ENCODE measurements at places on chromosomes 4 and X. TPM values are rescaled to one million over a fixed set of nuclear protein-coding genes. Genes with fewer than 3 reads are reported as not detected.
A peak's percentile ranks its signal among the peaks of the same experiment; 100 is the strongest.

The TRMT10A gene
- total RNA-seq, result 6.3 TPM

The TSPAN7 gene
- not detected for total RNA-seq

The ADAMTS3 gene
- not detected for total RNA-seq

The PASD1 gene
- total RNA-seq, result not detected

The ARX gene
- not detected for total RNA-seq

The CPLX1 gene
- total RNA-seq, result 3.7 TPM

The HS3ST1 gene
- 0.47 TPM for total RNA-seq

The SLC6A14 gene
- not detected for total RNA-seq

The FAM9B gene
- not detected for total RNA-seq

GRCh38 chr4:166308647-166309046 lies 435.6 kb downstream of the TLL1 start:
- no peaks in the 10 kb centered on the region for H3K36me3 ChIP-seq
- no peak overlapping the region for H3K27ac ChIP-seq
- no peaks in the 10 kb centered on the region for H3K27me3 ChIP-seq
- H3K4me1 ChIP-seq, result no peaks in the 10 kb centered on the region
- no peak for DNase-seq
- no peak overlapping the region for H3K4me3 ChIP-seq

DNA sequence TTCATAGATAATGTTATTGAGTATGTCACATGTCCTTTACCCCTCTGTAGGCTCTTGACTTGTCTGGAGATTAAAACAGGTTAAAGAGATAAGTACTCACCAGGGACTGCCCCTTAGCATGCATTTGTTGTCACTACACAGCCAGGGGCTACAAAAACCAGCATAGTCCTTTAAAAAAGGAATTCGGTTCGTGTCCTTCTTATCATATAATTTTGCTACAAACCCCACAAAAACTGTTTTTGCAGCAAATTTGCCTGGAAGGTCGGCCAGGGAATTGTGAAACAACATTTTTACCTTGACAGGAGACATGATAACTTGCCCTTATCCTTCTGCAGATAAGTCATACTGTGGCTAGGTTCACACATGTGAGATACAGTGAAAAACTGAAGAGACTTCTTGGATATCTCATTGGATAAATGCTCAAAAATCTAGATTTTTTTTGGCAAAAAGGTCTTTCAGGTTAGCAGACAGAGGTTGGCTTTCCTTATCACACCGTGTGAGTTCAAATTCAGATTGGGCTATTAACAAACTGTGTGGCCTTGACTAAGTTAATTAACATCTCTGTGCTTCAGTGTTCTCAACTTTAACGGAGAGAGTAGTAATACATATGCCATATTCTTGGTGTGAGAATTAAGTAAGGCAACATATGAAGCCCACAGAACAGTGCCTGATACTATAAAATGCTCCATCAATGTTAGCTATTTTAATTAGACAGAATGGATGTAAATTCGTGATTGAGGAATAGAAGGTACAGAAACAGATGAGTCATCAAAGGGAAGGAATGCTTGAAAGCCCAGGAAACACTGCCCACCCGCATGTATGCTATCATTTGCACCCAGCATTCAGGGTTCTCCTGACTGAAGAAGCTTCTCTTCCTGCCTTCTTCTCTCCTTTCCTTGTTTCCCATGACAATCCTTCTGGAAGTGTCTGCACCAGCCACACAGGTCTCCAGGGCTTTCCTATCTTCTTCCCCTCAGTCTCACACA lies 30.0 kb downstream of the FAM9C start:
- H3K4me3 ChIP-seq, result peak overlapping the region; percentile 41
- H3K36me3 ChIP-seq, result no peaks in the 10 kb centered on the region
- DNase-seq, result no peak
- no peaks in the 10 kb centered on the region for H3K27me3 ChIP-seq

- peaks cover 2% of the 10 kb centered on the region for H3K27me3 ChIP-seq
- H3K4me3 ChIP-seq, result no peak overlapping the region
- DNase-seq, result no peak
- H3K36me3 ChIP-seq, result no peaks in the 10 kb centered on the region
- no peaks in the 10 kb centered on the region for H3K4me1 ChIP-seq
Observed at GRCh38 chr4:182425302-182425701, 182.1 kb downstream of the TENM3 start.

DNA sequence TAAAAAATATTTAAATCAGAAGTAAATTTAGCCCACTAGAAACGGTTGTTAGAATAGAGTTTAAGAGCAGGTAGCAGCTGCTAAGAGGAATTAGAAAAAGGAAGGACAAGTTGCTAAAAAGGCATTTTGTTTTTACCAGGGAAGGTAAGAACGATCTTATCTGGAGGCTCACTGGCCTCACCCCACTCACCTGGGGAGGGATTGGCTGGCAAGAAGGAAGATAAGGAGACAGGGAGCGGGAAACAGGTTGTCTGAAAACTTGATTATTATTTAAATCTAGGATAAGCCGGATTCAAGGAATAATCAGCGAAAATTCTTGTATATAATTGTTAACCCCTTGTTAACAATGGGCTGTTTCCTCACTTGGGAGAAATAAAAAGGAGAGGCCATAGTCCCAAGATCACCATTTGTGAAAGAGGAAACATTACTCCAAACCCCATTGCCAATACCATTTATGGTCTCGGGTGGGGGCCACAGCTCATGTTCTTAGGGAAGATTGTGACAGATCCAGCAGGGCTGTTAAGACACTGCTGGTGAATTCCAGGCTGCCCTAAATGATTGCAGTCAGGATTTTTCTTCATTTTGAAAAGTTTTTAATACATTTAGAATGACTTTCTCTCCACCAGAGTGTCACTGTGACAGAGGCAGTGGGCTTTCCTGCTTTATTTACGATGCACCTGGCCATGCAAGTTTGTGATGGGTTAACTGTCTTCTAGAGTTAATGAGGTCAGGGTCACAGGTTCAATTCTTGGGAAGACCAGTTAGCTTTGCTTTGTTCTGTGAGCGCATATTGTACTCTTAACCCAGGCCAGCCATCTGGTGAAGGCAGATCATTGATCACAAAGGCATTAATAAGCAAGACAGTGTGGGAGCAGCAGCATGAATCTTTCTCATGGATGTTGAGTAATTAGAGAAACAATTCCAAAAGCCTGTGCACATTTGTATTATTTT lies 106.6 kb downstream of the CEP135 start:
- H3K36me3 ChIP-seq, result no peaks in the 10 kb centered on the region
- H3K4me1 ChIP-seq, result no peaks in the 10 kb centered on the region
- H3K27me3 ChIP-seq, result peaks cover 35% of the 10 kb centered on the region
- no peak overlapping the region for H3K4me3 ChIP-seq
- DNase-seq, result no peak

DNA sequence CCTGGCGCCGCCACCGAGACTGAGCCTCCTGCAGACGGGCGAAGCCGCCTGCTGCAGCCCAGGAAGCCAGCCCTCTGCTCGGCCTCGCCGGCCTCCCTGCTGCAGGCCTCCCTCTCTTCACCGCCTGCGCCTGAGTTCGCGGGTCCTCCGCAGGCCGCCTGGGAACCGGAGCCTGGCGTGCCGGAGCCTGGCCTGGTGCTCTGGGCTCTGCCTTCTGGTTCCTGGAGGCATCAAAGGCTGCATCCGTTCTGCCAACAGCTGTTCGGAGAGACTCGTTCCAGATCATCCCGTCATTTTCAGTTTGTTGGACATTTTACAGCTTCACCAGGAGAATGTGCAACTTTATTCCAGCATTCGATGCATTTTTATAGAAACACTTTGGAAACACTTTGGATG lies 178.0 kb downstream of the DCLK2 start:
- H3K36me3 ChIP-seq, result no peaks in the 10 kb centered on the region
- H3K4me1 ChIP-seq, result no peaks in the 10 kb centered on the region
- DNase-seq, result no peak
- no peak overlapping the region for H3K27ac ChIP-seq
- no peak overlapping the region for H3K4me3 ChIP-seq

DNA sequence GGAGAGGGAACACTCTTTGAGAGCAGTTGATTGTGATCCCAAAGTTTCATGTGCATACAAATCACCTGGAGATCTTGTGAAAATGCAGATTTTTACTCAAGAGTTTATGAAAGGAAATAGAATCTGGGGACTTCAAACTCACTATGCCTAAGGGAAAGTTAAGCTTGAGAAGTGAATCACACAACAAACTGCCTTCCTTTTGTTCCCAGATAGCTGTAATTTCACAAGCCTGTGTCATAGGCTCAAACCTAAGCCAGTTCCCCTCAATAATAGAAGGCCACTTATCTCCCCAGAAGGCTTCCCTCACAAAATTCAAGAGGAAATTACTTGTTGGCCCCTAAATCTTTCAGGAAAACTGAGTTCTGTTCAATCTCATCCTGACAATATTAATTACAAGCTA lies 132.8 kb upstream of the MAGEB16 start:
- DNase-seq, result no peak
- H3K4me3 ChIP-seq, result no peak overlapping the region
- no peaks in the 10 kb centered on the region for H3K27me3 ChIP-seq
- H3K36me3 ChIP-seq, result no peaks in the 10 kb centered on the region
- no peak overlapping the region for H3K27ac ChIP-seq

GRCh38 chr4:25284466-25284865 lies 28.1 kb upstream of the ZCCHC4 start:
- H3K36me3 ChIP-seq, result peaks cover 29% of the 10 kb centered on the region
- DNase-seq, result no peak
- H3K27me3 ChIP-seq, result peaks cover 14% of the 10 kb centered on the region
- no peak overlapping the region for H3K4me3 ChIP-seq

GRCh38 chr4:7196288-7196651 lies 3.9 kb downstream of the SORCS2 start:
- no peak overlapping the region for H3K4me3 ChIP-seq
- H3K36me3 ChIP-seq, result no peaks in the 10 kb centered on the region
- H3K4me1 ChIP-seq, result no peaks in the 10 kb centered on the region
- no peak overlapping the region for H3K27ac ChIP-seq
- peaks cover 35% of the 10 kb centered on the region for H3K27me3 ChIP-seq
- no peak for DNase-seq

- H3K27ac ChIP-seq, result no peak overlapping the region
- H3K27me3 ChIP-seq, result no peaks in the 10 kb centered on the region
- no peak for DNase-seq
- no peaks in the 10 kb centered on the region for H3K4me1 ChIP-seq
- H3K36me3 ChIP-seq, result no peaks in the 10 kb centered on the region
- H3K4me3 ChIP-seq, result no peak overlapping the region
Observed at GRCh38 chr4:141807103-141807891, 170.9 kb downstream of the IL15 start.

GRCh38 chr4:170231377-170231776 lies 141.6 kb upstream of the AADAT start:
- no peak for DNase-seq
- no peak overlapping the region for H3K27ac ChIP-seq
- H3K27me3 ChIP-seq, result peaks cover under 1% of the 10 kb centered on the region
- H3K4me1 ChIP-seq, result no peaks in the 10 kb centered on the region
- H3K4me3 ChIP-seq, result no peak overlapping the region

DNA sequence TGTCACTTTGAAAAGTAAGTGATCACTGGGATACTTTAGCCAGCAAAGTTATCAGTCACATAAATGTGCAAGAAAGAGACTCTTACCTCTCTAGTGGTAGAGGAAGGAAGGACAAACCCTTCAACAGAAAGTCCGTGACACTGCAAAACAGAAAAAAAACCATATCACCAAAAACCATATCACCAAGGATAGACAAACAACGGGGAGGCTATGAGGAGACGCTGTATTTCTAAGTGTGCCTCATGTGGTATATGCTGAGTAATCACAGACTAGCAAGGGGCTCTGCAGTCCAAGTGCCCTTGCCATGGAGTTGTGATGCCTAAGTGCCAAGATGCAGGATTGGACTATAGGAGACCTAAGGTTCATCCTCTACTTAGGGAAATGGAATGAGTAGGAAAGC lies 11.5 kb upstream of the HDAC8 start:
- no peaks in the 10 kb centered on the region for H3K27me3 ChIP-seq
- no peak for DNase-seq
- H3K4me1 ChIP-seq, result no peaks in the 10 kb centered on the region
- H3K4me3 ChIP-seq, result no peak overlapping the region
- no peak overlapping the region for H3K27ac ChIP-seq

GRCh38 chrX:15680401-15680800 lies 15.8 kb upstream of the CLTRN start:
- peak overlapping the region; percentile 61 for H3K27ac ChIP-seq
- no peak for DNase-seq
- no peaks in the 10 kb centered on the region for H3K27me3 ChIP-seq
- H3K36me3 ChIP-seq, result peaks cover 3% of the 10 kb centered on the region
- peak overlapping the region; percentile 6 for H3K4me3 ChIP-seq
- peaks cover 17% of the 10 kb centered on the region for H3K4me1 ChIP-seq
